ENCODE measurements at places on chromosomes 12 and 14. TPM values are rescaled to one million over a fixed set of nuclear protein-coding genes. Genes with fewer than 3 reads are reported as not detected.

DNA sequence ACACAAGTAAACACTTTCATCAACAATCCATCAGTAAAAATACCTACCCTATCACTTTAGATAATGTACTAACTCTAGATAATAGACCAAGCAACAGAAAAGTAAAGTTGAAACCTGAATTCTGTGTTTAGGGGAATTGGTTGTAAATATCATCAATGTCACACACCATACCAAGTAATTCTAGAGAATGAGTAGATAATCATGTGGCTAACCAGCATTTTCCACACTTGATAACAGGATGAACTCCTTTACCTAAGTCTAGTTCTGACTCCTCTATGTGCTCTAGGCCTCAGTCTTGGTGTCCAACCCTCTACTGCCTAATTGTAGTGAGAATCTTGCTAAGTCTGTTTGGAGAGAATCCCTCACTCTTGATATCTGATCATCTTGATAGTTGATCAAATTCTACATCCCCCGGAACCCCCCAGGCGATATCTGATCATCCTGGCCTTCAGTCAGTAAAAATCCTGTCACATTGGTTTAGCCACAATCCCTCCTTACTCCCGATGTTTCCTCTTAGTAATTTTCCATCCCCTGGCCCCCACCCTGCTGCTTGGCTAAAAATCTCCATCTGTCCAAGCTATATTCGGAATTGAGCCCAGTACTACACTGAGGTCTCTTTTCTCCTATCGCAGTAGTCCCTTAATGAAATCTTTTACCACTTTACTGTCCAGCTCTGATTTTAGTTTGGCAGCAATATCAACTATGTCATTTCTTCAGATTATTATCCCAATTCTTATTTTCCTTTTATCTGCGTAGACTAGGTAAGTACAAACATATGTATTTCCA lies 3.4 kb upstream of the SLCO1A2 start:
- DNase-seq, result no peak

GRCh38 chr12:45284096-45284901 lies 68.4 kb downstream of the ANO6 start:
- DNase-seq, result no peak

- DNase-seq, result no peak
Observed at GRCh38 chr12:117472983-117473382, 111.6 kb upstream of the NOS1 start.

- DNase-seq, result no peak
Observed at GRCh38 chr12:116215023-116215422, 62.5 kb downstream of the MED13L start.

GRCh38 chr12:21774358-21775132 lies at the start of gene KCNJ8:
KCNJ8 (minus strand) TSS chr12:21774706; CDS start chr12:21773616, 1,090 bp downstream.
- peak; percentile 73 for DNase-seq

GRCh38 chr12:1933342-1934051 lies 15.0 kb upstream of the CACNA2D4 start:
- DNase-seq, result no peak

DNA sequence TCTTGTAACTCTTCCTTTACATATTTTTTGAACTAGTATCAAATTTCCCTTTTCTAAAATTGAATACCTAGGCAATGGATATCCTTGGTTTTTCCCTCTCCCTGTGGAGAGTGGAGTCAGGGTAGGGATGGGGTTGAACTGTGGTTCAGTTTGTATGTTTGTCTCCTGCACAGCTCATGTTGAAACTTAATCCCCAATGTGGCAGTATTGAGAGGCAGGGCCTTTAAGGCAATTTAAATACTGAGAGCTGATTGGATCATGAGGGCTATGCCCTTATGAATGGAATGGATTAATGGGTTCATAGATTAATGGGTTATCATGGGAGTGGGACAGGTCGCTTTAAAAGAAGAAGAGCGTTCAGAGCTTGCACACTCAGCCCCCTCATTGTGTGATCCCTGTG lies 127.2 kb upstream of the RGS6 start:
- DNase-seq, result no peak

- DNase-seq, result no peak
Observed at GRCh38 chr14:74949859-74950573, 5.4 kb downstream of the PGF start.

Gene LTBP2
- 2.5 TPM for polyA plus RNA-seq

DNA sequence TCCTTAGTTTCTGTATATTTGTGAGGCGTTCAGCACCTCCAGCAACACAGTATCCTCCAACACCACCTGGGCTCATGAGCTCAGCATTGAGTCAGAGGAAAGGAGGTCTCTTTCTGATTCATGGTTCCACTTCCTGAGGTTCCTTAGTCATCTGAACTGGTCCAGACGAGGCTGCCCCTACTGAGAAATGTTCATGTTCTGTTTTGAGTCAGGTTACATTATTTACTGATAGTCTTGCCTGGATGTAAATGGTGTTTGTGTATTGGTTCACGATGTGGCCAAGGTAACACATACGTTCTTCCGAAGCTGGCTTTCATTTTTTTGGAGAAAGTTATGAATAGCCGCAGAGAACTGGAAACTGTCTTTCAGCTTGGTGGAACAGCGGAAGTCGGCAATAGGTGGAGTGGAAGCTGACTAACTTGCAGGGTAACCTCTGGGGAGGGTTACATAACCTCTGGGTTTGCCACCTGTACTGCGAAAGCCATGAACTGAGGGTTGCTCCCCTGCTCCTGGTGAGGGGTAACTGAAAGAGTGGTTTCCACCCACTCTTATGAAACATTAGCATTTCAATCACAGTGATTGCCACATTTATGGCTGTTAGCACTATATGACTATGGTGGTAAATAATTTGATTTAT lies 42.2 kb upstream of the MANSC4 start:
- DNase-seq, result no peak

Gene COCH
- polyA plus RNA-seq, result 4.3 TPM

- DNase-seq, result no peak
Observed at GRCh38 chr14:21535545-21536417, 9.6 kb upstream of the SALL2 start.

Gene NR4A1
- polyA plus RNA-seq, result 43.3 TPM

GRCh38 chr12:124507188-124508109 lies 60.0 kb downstream of the NCOR2 start:
- DNase-seq, result no peak

Gene PPP1R36
- 0.70 TPM for polyA plus RNA-seq

DNA sequence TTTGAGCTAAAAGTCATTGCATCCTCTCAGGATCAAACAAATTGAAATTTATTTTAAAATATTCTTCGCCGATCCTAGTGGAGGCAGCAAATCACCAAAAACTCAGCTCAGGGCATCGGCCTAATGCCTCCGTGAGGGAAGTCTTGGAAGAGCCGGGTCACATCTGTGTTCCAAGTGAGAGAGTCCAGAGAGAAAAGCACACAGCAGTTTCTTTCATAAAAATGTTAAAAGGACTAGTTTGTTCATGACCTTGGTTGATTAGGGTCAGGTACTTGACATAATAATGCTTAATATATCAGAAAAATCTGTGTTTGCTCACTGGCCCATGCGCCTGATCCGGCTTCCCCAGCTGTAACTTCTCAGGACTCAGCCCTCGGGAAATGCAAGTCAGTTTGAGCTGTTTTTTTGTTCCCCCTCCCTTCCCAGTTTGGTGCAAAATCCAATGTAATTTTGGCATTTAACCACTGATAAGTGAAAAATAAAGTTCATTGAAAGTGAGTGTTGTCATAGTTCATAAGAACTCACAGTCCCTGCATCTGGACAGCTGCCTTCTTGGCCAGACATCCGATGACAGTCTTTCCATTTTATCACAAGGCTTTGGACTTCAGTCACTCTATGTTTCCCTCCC lies 161.7 kb downstream of the CAND1 start:
- peak; percentile 87 for DNase-seq

Gene TAS2R42
- not detected for polyA plus RNA-seq

DNA sequence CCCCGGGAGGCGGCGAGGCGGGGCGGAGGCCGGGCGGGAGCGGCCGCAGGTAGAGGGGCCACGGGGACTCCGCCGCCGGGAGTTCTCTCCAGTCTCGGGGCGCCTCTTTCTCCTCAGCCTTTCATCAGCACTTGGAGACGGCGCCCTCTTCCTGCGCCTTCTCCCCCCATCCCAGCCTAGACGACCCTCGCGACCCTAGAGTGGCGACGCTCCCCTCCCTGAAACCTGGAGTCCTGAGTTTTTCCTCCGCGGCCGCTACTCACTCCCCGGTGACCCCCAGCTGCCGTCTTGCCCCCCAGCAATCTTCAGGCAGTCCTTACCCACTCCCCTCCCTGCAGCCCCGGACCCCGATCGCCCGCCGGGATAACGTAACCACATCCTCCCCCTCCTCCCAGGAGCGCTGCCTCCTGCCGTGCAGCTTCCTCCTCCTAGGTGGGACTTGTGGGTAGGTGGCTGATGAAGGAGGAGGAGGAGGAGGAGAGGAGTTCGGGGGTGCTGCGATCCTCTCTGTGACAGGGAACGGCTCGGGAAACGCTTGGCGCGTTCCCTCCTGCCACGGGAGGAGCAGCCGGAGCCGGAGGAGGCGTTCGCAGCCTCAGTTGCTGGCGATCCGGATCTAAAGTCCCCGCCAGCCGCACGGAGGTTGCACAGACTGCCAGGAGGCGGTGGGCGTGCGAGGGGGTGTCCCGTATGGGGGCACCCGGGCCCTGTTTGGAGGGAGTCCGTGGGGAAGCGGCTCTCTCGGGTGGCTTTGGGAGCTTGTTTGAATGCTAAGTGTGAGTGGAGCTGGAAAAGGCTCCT lies 891 bp downstream of the PLEKHA5 start:
- DNase-seq, result peak; percentile 32

- DNase-seq, result no peak
Observed at GRCh38 chr12:14782756-14783155, 20.5 kb downstream of the WBP11 start.

Gene PRKAG1
- polyA plus RNA-seq, result 80.4 TPM

DNA sequence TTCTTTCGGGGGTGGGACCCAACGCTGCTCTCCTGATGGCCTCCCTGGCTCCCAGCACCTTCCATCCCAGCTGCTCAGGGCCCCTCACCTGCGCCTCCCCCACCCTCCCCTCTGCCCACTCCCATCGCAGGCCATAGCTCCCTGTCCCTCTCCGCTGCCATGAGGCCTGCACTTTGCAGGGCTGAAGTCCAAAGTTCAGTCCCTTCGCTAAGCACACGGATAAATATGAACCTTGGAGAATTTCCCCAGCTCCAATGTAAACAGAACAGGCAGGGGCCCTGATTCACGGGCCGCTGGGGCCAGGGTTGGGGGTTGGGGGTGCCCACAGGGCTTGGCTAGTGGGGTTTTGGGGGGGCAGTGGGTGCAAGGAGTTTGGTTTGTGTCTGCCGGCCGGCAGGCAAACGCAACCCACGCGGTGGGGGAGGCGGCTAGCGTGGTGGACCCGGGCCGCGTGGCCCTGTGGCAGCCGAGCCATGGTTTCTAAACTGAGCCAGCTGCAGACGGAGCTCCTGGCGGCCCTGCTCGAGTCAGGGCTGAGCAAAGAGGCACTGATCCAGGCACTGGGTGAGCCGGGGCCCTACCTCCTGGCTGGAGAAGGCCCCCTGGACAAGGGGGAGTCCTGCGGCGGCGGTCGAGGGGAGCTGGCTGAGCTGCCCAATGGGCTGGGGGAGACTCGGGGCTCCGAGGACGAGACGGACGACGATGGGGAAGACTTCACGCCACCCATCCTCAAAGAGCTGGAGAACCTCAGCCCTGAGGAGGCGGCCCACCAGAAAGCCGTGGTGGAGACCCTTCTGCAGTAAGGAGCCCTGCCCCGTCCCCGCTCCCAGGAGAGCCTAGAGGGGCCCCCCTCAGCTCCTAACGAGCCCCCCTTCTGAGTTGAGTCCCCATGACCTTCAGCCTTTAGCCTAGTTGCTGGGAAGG lies at the start of gene HNF1A:
TSS of gene HNF1A (plus strand) at position 248 of the 924 bp plus-strand sequence. CDS start at position 474, 226 bp downstream.
- DNase-seq, result no peak

Data from renal cortex interstitium (tissue), 15 donors.